ENCODE measurements at places on chromosomes 2 and 18.
A peak's percentile ranks its signal among the peaks of the same experiment; 100 is the strongest.

DNA sequence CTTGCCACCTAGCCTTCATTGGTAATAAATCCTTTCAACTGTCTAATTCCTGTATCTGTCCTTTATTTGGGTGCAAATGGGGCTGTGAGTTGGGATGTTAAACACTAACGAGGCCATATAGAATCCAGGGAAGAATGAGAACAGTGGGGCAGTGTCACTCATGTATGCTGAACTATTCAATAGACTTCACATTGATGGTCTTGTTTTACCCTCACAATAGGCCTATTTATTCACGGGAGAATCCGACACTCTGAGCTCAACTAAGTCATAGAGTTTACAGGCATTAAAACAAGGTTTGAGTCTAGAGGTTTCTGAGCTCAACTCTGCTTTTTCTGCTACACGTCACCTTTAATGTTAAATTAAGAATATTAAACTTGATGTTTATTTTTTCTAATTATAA is 421.6 kb downstream of the SOX11 start:
- DNase-seq: no peak

GRCh38 chr2:166167449-166167848 is 39.6 kb upstream of the SCN1A start:
- no peak for DNase-seq

DNA sequence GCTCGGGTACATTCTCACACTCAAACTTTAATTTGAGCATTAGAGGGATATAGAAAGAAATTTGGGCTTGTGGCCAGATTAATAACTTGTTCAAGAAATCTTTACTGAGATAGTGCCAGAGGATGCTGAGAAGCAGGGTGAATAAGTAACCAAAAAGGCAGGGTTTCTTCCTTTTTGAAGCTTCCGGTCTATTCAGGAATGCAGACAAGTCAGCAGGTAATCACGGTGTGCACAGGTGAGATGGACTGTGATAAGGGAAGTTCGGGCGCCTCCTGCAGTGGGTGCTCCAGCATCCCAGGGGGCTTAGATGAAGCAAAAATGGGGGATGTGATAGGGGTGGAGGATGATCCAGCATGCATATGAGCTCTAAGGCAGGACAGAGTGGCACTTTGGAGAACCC is 44.9 kb upstream of the CYP1B1 start:
- no peak for DNase-seq

DNA sequence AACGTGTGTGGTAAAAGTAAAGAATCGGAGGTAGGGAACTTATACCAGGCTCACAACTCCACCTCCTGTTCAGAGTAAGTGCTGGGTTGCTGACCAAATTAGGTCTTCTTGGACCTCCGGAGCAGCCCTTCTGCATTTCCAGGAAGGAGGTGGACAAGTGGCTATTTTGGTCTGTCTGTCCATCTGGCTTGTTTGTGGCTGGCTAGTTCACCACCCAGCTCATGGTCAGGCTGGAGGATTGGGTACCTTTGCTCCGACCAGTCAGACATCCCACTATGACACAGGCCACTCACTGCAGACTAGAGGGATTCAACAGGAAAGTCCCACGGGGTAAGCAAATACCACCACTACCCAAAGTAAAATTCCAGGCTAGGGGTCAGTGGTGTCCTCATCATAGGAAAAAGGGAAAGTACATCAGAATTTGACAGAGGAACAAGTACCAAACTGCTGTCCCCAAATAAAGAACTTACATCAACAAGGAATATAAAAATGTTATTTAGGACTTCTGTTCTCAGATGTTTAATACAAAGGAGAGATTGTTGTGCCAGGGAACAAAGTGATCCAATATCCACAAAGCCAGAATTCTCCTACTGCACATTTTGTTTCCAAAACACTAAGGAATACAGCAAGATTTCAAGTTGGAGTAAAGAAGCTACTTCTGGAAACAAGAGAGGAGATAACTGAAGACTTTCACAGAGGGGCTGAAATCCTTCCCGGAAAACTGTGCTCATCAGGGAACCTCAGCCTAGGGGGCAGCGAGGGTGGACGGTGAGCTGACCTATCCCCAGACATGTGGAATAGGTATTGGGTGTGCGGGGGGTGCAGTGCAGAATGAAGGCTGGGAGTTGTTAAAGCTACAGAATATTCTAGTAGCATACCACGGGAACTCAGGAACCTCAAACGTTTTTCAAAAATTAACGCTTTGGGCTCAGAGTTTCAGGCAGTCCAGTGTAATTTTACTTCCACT is 56.9 kb downstream of the BCL2 start:
- no peak for DNase-seq

DNA sequence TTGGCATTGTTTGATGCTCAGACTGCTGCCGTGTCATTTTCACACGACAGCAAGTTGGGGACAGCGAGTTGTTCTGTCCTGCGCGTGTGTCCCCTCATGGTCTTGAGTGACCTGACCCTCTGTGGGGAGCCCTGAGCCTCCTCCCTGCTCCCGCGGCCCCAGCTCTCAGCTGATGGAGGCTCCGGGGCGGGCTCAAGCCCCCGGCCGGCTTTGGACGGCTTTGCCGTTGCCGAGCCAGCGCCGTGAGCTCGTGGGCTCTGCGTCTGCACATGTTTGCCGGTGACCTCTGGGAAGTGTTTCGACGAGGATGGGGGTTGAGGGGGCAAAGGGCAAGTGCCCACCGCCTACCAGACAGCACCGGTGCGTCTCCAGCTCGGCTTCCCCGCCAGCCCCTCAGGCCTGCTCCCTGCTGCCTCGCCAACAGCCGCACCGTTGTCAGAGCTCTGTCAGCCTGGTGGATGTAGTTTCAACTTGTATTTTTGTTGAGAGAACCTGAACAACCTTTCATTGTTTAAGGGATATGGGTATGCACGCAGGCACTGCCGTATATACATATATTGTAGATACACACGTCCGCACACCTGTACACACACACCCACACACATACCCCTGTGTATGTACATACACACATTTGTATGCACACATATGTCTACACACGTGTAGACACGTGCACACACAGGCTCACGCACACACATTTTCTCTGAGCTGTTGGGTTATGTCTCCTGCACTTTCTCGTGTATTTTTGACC is 13.7 kb downstream of the PDCD1 start:
- peak; percentile 28 for DNase-seq

GRCh38 chr2:112033600-112033999 is 21.5 kb upstream of the TMEM87B start:
- DNase-seq: no peak

DNA sequence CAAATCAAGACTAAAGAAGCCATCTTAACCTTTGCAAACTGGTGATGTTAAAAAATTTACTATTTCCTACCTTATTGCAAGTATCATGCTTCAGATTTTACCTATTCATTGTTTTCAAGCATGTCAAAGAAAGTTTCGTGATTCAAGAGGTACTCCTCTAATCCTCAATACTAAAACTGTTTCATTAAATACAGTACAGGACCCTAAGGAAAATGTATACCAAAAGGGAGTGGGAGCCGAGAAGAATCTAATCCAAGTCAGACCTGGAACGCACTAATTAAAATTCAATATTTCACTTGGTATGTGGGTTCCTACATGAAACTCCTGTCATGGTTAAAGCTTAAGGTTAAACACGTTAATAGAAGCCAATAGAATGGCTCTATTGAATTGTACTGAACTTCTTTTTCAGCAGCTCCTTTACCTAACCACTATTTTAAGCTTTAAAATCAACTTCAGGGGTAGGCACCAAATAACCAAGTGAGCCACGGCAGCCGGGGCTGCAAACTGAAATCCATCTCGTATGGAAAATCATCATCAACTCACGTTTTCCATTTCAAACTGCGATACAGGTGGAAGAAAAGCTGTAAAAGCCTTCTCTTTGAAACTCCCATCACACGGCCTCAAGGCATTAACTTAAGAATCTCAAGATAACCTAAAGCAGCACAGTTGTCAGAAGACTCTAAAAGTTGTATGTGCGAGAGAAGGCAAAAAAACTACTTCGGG is 188.8 kb downstream of the ZEB2 start:
- DNase-seq: no peak

- DNase-seq: no peak
Measured at GRCh38 chr18:51370996-51371395, 173.5 kb upstream of the MEX3C start.

DNA sequence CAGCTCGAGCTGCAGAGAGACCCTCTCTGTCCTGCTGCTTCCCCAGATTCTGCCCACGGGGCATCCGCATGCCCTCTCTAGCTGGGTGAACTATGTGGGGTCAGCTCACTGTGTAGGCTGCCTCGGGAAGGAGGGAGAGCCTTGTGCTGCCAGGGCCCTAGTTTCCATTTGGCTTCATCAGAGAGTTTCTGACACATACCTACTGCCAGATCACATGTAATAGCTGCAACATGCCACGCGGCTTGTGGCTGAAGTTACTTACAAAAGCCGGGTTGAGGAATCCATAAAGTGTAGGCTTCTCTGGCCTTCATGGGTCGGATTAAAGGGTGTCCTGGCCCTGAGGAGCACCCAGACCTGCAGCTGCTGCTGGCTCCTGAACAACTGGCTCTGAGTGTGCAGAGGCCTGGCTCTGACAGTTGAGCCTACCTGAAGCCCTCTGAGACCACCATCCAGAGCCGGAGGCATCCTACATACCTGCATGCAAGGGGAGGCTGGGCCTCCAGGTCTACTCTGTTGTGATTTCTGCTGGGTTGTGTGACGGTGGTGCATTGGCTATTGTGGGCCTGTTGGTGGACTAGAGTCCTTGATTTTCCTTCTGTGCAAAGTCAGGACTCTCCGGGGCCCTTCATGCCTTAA is 130.0 kb downstream of the SH3RF3 start:
- no peak for DNase-seq

GRCh38 chr2:241933179-241933911 is 63.8 kb downstream of the RTP5 start:
- no peak for DNase-seq

DNA sequence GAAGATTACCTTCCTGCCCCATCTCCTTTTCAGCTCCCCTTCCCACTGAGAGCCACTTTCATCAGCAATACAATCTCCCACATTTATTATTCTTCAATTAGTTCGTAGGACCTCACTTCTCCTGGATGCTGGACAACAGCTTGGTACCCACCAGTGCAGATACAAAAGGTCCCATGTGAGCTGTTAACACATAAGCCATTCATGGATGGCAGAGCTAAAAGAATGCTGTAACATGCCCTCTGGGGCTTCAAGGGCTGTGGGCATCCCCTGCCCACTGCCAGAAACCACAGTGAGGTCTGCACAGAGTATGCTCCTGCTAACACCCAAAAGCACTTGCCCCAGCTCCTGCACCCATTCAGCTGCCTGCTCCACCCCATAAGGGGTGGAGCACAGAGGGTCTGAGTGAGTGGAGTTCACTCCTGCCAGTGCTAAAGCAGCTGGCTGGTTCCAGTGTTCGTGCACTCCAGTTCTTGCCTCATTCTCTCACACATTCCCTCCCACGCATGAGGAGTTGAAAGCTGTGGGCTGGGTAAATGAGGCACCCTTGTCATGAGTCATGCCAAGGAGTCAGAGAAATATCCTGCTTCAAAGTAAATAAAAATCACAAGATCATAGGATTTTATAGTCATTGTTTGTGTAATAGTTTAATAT is 305.9 kb upstream of the TMEFF2 start:
- DNase-seq: peak; percentile 29

DNA sequence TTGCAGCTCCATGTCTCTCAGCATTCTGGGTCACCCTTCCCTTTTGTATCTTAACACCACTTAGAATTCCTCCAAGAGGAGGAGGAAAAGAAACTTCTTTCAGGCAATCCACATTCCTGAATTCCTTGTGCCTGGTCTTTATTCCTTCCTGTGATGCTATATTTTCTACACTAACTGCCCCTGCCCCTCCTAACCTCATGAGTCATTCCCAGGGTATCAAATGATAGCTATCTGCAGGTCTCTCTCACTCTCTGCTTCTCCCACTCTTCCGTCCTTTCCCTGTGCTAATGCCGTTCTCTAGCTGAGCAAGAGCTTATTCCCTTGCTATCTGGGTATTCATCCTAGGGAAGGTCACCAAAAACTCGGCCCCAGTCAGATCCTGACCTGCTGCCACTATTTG is 395.0 kb upstream of the TCF4 start:
- no peak for DNase-seq

GRCh38 chr18:23563377-23564043 is 22.8 kb downstream of the NPC1 start:
- DNase-seq: no peak

DNA sequence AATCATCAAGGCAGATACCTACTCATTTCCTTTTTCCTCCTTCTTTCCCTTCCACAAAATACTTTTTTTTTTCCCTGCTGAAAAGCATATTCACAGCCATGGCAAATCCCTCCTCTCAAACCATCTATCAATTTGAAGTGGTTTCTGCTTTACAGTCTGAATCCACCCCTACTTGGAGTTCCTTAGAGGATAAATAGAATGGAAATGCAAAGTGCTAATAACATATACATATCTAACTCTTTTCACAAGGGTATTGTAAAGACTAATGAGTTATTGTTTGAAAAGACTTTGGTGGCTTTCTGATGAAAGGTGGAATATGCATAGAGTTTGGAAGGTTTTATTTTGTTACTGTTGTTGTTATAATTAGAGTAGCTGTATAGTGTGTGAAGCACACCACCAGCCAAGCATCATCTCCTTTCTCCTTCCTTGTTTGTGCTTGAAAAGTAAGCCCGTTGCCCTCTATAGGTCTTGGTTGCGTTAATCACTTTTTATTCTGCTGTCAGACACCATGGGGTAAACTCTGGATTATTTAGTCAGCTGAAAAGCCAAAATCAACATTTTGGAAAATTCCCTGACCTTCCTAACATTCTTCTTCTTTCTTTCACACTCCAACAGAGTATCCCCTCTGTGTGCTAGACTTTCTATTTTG is 2126.9 kb upstream of the CELF4 start:
- DNase-seq: no peak

- no peak for DNase-seq
Measured at GRCh38 chr2:188766471-188766856, 207.7 kb upstream of the COL3A1 start.

- no peak for DNase-seq
Measured at GRCh38 chr2:71988170-71988569, 159.5 kb downstream of the CYP26B1 start.
